ENCODE measurements at places on chromosomes 5 and 9.
A peak's percentile ranks its signal among the peaks of the same experiment; 100 is the strongest.

DNA sequence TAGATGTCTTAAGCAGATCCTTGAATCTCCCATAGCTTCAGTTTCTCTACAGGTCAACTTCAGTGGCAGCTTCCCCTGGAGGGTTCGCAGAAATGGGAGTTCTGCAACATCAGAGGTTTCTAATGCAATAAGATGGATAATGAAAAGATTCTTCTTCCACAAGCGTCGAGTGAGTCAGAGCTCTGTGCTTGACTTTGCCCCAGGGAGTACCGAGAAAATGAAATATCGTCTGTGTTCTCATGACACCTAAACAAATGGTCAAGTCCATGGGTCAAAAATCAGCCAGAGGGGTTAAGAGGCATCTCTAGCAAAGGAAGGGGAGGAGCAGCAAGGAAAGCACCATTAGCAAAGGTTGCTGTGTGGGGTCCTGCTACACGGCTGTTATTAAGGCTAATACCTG, 3.2 kb upstream of the ADRA1B start:
- peak; percentile 61 for DNase-seq

DNA sequence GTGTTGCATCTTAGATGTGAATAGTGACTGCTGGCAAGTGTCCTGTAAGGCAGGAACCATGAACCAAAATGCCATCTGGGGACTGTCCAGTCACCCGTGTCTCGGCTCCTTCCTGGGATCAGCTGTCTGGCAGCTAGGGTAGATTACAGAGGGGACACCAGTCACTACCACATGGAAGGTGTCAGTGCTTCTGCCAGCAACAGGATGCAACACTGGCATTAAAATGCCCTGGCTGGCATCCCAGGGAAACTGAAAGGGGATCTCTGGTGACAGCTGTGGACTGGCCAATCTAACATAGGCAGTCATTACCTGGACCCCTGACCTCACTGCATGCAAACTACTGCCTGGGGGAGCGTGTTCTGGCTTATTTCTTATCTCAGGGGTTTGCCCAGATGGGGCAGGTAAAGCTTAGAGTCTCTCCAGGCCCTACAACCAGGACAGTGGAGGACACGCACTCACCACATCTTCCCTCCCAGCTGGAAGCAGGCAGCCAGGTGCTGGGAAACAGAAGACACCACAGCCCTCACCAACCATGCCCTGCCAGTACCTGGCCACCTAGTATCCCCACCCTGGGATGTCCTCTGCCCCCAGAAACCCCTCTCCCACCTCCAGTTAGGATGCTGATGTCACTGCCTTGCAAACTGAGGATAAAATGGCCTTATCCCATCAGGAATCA, 83.8 kb downstream of the SEMA4D start:
- no peak for DNase-seq

DNA sequence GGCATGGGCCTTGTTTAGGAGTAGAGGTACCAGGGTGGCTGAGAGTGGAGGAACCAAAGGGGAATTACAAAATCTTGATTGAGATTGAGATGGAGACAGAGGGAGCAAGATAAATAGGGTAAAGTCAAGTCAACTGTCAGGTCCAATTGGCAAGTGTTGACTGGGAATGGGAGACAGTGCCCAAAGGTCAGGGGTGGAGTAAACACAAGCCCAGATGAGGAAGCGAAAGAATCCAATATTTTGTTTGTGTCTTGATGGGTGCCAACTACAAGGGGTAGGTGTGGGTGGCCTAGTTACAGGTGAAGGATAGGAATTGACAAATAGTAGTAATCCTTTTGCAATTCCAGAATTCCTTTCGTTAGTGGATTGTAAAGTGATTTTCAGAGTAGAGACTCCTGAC, 75.1 kb upstream of the AGXT2 start:
- no peak for DNase-seq

GRCh38 chr9:12698986-12699385, 5.8 kb downstream of the TYRP1 start:
- DNase-seq = no peak

DNA sequence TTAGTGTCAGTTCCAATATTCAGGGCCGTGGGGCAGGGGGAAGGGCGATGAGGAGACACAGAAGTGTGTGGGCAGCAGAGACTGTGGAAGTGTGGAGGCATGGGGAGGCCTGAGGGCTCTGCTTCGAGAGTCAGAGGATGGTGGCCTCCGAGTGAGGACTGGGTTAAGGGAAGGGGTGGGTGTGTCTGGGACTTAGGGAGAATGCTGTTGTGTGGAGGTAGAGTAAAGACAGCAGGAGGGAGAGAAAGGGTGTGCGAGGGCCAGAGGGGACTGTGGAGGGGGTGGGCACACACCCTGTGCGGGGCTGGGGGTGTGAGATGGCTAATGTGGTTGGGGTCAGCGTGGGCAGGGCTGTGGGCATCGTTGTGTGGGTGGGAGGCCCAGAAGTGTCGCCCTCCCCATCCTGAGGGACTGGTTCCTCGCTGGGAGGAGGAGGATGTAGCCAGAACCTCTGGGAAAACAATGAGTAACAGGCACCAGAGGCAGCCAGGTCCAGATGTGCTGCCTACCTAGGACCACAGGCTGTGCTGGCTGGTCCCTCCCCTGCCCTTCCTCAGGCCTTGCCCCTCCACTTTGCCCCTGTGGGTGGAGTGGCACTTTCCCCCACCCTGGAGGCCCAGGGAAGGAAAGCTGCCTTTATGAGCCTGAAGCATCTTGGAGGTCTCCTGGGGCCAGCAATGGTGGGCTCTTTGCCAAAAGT, 4.2 kb downstream of the USP20 start:
- peak; percentile 52 for DNase-seq

DNA sequence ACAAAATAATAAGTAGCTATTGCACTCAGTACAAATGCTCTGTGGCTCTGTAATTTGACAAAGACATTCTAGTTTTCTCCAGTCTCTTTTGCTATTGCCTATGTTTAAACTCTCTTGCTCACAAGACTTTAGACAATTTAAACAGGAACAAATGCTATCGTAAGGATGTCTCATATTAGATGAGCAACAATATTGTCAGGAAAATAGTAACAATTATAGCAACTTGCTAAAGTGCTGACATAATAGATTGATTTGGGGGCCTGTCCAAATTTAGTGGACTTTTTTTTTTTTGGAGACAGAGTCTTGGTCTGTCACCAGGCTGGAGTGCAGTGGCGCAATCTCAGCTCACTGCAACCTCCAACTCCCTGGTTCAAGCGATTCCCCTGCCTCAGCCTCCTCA, 11.8 kb downstream of the KIF2A start:
- no peak for DNase-seq

DNA sequence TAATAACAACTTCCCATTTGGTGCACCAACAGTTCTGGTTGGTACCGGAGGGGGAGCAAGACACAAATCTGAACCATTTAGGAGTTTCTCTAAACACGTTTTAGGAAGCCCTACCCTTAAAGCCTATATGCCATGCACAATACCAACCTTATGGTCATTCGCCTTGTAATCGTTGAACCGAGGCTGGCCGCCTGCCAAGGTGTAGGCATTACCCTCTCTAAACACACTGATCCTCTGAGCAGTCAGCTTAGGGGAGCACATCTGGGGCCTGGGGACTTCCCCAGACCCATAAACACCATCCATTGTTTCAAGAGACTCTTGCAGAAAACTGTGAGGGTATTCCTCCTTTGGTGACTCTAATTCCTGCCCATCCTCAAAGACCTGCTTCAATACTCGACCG, 328 bp downstream of the GRXCR2 start:
- no peak for DNase-seq

- peak; percentile 79 for DNase-seq
Measured at GRCh38 chr9:133238851-133239532, 29.9 kb upstream of the OBP2B start.

DNA sequence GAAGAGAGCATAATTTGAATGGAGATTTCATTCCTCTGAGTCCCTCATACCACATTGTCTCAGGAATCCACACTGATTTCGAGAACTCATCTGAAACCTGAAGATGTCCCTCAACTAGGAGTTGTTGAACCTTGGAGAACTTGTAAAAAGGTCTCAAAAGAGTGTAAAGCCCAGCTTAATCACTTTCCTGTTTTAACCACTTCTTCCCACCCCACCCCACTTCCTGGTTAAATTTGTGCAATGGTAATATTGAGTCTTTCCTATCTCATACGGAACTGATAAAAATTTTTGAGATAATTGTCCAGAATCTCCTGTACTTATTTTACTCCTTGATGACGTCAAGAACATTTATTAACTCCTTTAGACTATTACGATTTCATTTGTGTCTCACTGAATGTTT, 240.7 kb downstream of the ARRDC3 start:
- DNase-seq = peak; percentile 9

- DNase-seq = peak; percentile 8
Measured at GRCh38 chr5:102481054-102481715, 17.6 kb downstream of the SLCO6A1 start.

DNA sequence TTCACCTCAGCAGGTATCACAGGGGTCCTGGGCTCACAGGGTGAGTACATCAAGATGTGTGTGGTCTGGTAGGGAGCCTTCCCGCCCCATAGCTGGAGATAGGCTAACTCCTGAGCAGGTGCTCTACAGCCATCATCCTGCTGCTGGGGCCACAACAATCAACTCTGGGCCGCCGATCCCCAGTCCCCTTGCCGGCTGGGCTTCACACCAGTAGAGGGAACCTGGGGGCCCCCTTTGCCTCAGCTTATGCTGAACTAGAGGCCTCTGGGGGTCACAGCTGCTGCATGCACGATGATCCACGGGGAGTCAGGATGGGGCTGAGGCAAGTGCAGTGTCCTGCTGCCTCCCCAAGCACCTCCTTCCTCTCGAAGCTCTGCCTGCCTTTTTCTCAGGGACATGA, 46.5 kb downstream of the IRF1 start:
- DNase-seq = no peak

- DNase-seq = no peak
Measured at GRCh38 chr9:107178293-107178692, 104.8 kb upstream of the RAD23B start.

- DNase-seq = no peak
Measured at GRCh38 chr5:176941951-176942350, 42.8 kb upstream of the HK3 start.

DNA sequence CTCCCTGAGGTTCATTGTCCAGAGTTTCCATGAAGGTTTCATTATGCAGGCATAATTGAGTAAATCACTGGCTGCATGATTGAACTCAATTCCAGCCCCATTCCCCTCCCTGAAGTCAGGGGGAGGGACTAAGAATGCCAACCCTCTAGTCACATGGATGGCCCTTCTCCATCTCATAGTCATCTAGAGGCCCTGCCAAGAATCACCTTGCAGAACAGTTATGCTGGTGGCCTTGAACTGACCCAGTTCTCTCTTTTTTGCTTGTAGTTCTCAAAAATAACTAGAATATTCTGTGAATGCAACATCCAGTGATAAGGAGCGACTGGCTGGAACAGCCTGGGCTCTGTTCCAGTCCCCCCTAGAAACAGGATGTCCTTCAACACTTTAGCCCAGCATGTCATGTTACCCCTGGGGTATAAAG, 31.7 kb downstream of the SLC35A4 start:
- no peak for DNase-seq

DNA sequence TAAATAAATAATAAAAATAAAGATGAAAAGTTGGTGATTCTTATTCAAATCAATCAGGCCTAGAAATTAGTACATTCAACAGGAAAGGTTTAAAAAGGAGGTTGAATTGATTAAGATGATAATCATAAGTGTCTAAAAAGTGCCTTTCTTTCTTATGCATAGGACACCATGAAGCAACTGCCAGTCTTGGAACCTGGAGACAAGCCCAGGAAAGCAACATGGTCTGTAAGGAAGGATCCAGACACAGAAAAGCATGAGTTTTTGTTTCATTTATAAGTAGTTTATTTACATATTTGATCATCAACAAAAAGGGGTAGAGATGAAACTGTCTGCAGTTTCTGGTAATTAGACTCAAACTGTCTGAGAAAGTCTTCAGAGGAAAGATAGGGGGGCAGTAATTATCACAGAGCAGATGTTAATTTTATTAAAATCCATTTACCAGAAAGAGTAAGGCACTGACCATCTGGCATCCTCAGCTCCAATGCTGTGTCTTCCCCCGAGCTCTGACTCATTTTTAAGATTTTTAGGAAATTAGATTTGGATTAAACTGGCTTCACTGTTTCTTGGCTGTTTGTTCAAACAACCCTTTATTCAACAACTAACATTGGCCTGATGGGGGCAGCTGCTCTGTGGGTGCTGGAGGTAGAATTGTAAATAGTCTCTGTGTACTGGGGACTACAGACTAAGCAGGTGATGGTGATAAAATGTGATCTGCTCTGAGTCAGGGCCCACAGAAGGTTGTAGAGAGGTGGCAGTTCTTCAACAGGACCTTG, 2.7 kb downstream of the RABEPK start:
- no peak for DNase-seq

- DNase-seq = peak; percentile 34
Measured at GRCh38 chr9:4796988-4797853, 4.5 kb downstream of the RCL1 start.

DNA sequence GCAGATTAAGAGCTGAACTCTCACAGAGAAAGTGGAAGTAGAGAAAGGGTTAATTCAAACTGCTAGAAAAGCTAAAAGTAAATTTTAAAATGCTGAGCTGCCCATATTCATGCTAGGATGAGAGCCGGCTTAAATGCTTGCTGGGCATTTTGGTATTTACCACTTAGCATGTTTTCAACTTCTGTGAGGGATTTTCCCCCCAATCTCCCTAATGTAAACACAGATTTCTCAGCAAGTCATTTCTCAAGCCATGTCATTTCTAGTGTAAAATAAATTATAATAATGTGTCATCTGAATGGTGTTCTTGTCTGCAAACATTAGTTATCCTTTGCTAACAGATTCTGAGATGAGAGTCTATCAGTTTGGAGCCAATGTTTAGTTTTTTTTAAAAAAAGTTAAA, 22.3 kb downstream of the RPS23 start:
- DNase-seq = no peak

GRCh38 chr5:134161513-134162395, 15.0 kb downstream of the SKP1 start:
- DNase-seq = no peak

GRCh38 chr5:154038261-154038706, 426 bp downstream of the FAM114A2 start:
- peak; percentile 30 for DNase-seq

GRCh38 chr9:109770101-109770500, 9.9 kb upstream of the PALM2AKAP2 start:
- no peak for DNase-seq

DNA sequence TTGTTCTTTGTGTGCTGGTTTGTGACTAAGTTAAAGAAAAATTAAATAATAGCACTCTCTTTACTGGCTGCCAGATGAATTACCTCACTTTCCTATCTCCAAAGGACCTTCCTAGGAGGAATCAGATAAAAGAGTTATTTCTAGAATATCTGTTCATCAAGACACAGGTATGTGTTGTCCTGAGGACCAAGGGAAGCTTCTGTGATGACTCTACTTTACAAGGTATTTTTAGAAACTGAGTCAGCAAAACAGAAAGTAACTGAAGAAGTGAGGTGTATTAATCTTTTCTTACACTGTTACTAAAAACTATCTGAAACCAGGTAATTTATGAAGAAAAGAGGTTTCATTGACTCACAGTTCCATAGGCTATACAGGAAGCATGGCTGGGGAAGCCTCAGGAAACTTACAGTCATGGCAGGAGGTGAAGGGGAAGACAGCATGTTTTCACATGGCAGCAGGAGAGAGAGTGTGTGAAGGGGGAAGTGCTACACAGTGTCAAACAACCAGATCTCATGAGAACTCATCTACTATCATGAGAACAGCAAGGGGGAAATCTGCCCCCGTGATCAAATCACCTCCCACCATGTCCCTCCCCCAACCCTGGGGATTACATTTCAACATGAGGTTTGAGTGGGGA, 189.2 kb upstream of the DMAC1 start:
- no peak for DNase-seq
